ENCODE measurements at places on chromosomes 12 and 14.

DNA sequence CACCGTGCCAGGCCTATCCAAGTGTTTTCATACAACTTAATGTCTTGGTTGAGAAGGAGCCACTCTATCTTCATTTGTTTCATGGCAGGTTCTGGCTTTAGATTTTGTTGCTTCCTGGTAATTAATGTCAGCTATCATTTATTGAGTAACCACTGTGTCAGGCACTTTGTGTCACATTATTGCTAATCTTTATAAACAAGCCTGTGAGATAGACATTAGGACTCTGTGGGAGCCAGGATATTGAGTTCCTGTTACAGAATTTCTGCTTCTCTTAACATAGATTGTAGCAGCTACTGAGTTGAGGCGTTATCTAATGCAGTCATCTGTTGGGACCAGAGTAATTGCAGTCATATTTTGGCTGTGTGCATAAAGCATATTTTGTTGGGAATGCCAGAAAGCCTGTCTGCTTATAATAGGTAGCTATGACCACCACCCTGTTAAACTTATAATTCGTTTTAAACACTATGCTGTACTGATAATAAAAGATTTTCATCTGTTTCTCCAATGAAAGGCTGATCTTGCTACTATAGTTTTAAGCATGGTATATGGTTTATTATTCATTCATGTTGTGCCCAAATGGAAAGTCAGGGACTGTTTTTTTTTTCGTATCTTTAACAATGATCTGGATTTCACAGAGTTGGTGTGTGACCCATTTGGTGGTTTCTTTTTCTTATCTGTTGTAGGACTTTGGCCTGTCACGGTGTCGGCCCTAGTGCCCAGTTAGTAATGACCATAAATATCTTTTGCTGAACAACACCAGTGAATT is 432.6 kb downstream of the PCNX1 start:
- peak; percentile 61 for DNase-seq

- DNase-seq, result no peak
Observed at GRCh38 chr14:23483236-23483854, 13.8 kb downstream of the NGDN start.

DNA sequence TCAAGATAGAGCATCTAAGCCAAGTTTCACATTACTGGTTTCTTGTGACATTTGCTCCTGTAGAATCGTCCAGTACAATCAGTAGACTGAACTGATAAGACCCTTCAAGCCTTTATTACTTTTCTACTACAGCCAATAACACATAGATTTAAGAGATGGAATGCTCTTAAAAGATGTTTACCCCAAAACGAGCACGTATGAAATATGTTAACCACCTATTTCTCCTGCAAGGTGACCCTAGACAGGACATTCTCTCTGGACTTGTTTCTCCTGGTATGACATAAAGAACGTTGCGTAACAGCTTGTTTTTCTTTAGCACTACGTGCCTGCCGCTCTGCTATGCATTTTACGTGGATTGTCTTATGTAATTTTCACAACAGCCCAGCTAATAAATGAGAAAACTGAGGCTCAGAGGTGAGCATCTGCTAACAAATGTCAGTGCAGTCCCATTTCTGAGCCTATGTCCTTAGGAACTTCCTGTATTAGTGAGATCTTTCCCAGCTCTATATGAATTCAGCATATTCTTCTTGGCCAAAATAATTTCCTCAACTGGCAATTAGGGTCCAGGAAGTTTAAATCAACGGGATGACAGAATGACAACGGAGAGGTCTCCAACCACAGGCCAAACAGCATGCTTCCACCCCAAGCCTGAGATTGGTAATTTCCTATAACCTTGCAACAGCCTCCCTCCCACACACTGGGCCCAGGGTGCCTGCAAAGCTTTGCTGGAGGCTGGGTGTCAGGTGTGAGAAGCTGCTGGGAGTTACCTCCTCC is 3.7 kb downstream of the NFKBIA start:
- DNase-seq, result peak; percentile 66

DNA sequence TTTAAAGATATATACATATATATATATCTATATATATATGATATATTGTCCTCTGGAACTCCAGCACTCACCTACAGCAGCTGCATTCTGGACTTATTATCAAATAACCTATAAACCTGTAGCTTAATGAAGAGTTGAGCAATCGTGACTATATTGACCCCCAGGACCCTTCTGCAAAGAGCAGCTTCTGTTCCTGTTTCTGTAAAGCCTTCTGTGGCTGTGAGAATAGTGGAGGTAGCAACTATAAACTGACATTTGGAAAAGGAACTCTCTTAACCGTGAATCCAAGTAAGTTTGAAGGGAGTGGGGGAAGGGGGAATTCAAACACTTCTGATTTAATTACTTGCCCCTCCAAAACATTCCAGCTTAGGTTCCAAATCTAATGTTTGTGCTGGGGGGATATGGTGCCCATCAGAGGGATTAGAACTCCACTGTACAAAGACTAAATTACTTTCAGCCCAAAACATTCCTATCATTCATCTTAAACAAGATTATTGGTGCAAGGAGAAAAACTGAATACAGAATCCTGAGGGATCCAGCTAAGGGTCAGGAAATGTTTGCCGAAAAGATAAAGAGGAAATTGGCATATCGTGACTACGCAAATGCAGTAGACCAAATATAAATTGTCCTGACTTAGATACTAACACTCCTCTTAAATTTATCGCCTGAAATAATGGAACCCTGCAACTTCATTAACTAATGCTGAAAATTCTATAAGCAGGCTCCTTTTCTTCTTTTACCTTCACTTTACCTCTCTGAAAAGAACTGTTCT is 106.1 kb downstream of the DAD1 start:
- no peak for DNase-seq

DNA sequence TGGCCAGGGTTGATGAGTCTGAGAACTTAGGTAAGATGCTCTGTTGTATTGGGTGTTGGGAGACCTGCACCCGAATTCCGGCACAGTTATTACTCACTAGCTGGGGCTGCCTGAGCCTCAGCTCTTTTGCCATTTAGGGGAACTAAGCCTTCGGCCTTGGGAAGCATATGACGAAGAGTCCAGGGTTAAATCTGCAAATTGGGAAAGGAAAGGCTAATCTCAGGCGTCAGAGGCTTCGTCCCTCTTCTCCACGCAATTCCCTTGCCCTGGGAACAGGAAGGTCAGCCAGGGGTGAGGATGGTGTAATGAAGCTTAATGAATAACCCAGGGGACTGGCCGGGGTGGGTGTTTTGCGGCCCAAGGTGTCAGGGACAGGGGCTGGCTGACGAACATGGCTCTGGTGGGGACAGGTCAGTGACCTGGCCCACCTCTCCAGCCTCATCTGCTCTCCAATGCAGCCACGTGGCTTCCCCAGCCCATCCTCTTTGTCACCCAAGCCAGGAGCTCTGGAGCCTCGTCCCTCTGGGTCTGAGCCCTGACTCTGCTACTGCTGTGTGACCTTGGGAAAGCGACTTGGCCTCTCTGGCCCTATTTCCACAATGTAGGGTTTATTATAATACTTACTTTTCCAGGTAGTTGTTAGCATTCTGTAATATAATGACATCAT is 3.8 kb upstream of the SDSL start:
- peak; percentile 96 for DNase-seq

GRCh38 chr12:123948401-123948795 is 24.2 kb downstream of the CCDC92 start:
- no peak for DNase-seq

DNA sequence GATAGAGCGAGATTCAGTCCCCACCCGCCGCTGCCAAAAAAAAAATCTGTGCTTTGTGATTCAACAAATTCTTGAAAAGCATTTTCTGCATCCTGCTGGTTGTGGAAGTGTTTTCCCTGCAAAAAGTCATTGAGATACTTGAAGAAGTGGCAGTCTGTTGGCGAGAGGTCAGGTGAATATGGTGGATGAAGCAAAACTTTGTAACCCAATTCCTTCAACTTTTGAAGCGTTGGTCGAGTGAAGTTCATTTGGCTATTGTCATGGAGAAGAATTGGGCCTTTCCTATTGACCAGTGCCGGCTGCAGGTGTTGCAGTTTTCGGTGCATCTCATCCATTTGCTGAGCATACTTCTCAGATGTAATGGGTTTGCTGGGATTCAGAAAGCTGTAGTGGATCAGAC is 20.9 kb downstream of the SRGAP1 start:
- DNase-seq, result no peak

Measured in inflammatory macrophage treated with lipopolysaccharide for 4 hours (primary cell).